ENCODE measurements at places on chromosomes 6 and 20. TPM values are rescaled to one million over a fixed set of nuclear protein-coding genes. Genes with fewer than 3 reads are reported as not detected.

- DNase-seq = no peak
Measured at GRCh38 chr6:166737261-166737660, 110.2 kb upstream of the RPS6KA2 start.

GRCh38 chr6:128443553-128443952 is 76.8 kb downstream of the PTPRK start:
- DNase-seq = no peak

DNA sequence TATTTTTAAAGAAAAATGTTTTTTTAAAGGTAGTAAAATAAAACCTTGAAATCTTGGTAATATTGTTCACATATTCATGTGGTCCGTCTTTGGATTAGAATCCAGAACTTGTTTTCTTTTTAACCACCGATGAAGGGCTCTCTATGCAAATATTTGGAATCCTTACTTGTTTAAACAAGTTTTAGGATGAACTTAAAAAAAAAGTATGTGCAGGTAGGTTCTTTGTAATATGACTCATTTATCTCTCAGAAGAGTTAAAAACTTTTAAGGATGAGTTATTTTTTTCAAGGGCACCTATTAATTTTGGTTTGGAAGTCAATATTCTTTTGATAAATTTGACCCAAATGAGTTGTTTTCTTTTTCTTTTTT is 8.9 kb downstream of the DSP start:
- DNase-seq = no peak

GRCh38 chr6:43951063-43951755 is 176.0 kb downstream of the MRPL14 start:
- DNase-seq = no peak

DNA sequence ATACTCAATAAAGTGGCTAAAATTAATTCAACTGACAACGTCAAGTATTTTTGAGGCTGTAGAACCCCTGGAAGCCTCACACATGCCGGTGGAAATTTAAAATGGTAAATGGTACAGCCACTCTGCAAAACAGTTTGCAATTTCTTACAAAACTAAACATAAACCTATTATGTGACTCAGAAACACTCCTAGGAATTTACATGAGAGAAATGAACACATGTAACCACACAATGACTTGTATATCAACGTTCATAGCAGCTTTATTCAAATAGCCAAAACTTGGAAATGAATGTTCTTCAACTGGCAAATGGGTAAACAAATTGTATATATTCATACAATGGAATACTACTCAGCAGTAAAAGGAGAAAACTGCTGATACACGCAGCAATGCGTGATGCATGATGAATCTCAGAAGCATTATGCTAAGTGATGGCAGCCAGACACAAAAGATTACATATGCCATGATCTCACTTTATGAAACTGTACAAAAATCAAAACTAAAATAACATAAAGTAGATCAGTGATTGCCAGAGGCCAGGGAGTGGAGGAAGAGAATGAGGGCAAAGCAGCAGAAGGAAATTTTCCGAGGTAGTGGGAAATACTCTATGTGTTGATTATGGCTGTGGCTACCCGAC is 112.5 kb downstream of the FAM50B start:
- DNase-seq = no peak

- no peak for DNase-seq
Measured at GRCh38 chr6:11538819-11539468, 1.4 kb downstream of the TMEM170B start.

- no peak for DNase-seq
Measured at GRCh38 chr20:20369250-20370093, 1.6 kb downstream of the INSM1 start.

DNA sequence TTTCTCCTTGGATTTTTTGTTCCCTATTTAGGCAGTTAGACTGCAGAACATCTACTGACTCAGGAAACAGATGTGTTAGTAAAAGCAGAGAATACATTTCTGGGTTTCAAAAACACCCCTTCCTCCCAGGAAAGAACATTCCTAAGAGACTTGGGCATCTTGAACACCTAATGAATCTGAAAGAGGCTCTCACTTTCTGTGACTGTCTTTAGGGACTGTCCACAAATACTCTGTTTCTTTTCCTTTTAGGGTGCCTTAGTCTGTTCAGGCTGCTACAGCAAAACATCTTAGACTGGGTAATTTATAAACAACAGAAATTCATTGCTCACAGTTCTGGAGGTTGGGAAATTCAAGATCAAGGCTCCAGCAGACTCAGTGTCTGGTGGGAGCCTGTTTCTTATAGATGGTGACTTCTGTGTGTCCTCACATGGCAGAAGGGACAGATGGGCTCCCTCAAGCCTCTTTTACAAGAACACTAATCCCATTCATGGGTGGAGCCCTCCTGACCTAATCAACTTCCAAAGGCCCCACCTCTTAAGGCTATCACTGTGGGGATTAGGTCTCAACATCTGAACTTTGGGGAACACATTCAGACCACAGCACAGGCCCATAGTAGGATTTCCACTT is 19.4 kb upstream of the CCN5 start:
- no peak for DNase-seq

GRCh38 chr6:144250276-144250675 is 34.9 kb upstream of the UTRN start:
- no peak for DNase-seq

DNA sequence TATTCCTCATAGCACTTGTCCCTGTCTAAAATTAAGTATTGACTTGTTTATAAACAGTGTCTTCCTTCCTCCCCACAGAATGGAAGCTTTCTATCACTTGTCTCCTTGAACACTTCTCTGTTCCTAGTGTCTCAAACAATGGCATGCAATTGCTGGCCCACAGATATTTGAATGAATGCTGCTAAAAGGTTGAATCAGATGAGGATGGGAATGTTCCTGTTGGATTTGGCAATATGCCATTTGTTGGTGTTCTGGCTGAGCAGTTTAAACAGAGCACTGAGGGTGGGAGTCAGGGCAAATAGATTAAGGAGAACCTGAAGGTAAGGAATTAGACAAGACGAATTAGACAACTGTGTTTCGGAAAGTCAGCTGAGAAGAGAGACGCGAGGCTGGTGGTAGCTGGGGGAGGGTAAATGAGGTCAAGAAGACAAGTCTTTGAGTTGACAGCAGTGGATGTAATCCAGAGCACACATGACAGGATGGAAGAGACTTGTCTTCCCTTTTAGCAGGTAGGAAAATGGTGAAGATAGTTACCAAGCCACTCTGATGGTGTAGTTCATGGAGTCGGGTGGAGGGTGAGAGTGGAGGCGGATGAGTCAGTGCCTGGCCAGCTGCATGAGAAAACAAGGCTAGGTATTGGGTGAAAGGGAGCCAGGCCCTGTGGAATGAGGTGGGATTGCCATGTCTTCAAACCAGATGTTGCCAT is 58.3 kb upstream of the GNRH2 start:
- DNase-seq = no peak

- no peak for DNase-seq
Measured at GRCh38 chr20:50470264-50470858, 39.8 kb upstream of the PTPN1 start.

DNA sequence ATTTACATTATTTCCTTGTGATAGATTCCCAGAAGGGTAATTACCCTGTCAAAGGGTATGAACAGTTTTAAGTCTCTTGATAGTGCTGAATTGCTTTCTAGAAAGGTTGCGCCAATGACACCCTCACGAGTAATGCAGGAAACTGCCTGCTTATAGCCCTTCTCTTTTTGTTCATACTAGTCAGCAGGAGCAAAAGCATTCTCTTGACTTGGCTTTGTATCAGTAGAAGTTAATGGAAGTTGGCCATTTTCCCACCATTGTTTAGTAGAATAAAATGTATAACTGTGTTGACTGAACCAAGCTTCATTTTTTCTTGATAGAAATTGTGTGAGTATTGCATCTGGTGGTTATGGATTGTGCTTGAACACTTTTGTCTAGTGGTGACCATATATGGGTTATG is 100.1 kb downstream of the FARS2 start:
- no peak for DNase-seq

DNA sequence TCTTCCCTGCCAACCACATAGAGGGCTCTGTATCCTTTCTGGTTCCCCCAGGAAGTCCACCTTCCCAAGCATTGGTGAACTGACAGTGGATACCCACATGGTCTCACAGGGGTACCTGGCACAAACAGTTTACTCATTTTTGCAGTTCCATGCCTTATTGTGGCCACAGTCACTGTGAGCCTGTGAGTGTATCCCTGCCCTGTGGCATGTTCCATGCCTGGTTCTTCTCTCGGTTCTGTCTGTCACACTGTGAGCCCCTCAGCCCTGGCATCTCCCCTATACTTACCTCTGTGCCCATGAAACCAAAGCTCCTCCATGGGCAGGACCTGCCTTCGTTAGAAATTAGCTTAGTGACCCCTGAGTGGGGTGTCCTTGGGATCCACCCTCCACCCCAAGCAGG is 107.8 kb downstream of the TOX2 start:
- no peak for DNase-seq

GRCh38 chr6:27098956-27099355 is 148.5 kb upstream of the PRSS16 start:
- DNase-seq = no peak

GRCh38 chr20:19098806-19099578 is 113.5 kb upstream of the SLC24A3 start:
- no peak for DNase-seq

- DNase-seq = no peak
Measured at GRCh38 chr6:15530411-15530810, 132.4 kb downstream of the DTNBP1 start.

GRCh38 chr6:178119-178518 is 114.2 kb upstream of the DUSP22 start:
- DNase-seq = no peak

DNA sequence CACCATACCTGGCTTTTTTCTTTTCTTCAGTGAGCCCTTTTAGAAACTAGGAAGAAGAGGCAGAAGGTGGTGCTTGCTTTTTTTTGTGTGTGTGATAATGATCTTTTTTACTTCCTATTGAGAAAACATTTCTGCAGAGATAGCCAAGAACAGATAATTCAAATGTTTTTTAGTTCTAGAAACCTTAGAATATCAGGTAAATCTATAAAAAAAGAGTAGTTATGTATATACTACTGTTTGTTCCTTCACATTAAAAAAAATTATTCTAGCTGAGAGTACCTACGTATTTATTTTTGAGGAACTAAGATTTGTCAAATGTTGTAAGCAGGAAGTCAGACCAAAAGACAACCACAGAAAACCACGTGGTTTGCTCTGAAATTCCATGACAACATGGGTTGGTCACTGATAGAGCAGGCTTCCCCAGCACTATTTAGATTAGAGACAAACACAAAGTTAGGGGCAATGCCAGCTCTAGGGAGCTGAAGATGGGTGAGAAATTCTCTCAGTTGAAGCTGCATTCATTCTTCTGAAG is 12.8 kb downstream of the STK4 start:
- DNase-seq = peak; percentile 53

DNA sequence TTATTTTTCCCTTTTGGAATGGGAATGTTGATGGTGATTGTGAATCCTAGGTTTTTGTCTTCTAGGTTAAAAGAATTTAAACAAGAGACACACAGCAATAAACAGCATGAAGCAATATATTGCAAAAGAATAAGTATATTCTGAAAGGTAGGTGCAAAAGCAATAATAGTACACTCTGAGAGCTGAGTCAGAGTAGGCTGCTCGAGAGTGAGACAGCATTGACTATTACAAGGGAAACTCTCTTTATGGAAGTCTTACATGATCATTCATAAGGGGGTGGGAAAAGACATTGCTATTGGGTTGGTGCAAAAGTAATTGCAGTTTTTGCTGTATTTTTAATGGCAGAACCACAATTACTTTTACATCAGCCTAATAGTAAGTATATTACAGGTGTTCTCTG is 25.0 kb downstream of the FBXO5 start:
- no peak for DNase-seq

DNA sequence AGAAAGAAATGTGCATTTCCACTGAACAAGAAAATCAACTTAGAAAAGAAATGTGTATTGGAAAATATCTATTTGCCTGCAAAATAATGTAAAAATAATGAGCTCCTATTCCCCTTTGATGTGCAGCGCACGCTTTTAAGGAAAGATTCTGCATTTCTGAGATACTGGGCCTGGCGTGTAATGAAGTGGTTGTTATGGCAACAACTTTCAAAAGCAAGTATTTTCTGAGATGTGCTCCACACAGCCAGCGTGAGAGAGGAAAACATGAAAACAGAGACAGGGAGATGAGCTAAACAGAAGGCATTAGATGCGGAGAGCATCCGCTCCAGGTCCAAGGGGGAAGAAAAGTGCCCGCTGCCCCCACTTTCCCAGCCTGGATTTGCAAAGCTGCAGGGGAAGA is 39.1 kb upstream of the GTSF1L start:
- no peak for DNase-seq

DNA sequence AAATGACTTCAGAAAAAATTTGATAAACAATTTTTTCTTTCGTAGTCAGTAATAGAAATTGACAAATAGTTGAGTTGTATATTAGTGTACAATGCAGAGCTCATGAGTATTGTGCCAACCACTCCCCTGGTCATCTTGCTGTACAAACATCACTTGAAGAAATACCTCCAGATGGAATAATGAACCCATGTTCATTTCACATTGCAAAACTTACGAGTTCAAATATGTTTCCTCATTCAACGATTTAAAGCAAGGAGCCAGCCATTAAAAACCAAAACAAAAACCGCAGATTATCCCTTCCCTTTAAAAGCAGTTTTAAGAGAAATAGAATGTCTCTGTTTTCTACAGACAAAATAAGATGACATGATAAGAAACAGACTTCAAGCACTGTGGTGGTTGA is 62.5 kb downstream of the RALGAPA2 start:
- DNase-seq = no peak

- no peak for DNase-seq
Measured at GRCh38 chr20:49275636-49276035, 2.2 kb downstream of the ZNFX1 start.

DNA sequence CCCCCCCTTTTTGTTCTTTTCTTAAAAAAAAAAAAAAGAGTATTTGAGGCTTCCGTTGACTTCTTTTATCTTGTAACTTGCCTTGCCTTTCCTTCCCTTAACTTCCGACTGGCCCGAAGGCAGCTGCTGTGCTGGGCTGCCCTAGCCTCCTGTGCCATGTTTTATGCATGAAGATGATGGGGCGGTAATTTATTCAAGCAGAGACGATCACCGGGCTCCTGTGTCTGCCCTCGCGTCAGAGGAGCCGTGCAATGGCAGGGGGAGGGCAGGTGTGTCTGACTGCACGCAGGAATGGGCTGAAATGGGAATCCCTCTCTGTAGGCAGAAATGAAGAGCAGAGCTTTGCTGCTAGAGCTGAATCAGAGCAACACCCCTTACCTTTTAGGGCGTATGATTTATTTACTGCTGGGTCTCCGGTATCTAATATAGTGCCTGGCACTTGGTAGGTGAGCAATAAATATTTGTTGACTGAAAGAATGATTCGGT is 106.3 kb upstream of the RIPOR2 start:
- DNase-seq = peak; percentile 40

The GLP1R gene
- 0.05 TPM for total RNA-seq

The ZC2HC1B gene
- total RNA-seq = not detected

The BTN1A1 gene
- 0.10 TPM for total RNA-seq

The CLPSL1 gene
- total RNA-seq = not detected

The ZSCAN23 gene
- total RNA-seq = 0.69 TPM

The TSPO2 gene
- total RNA-seq = not detected

The SRMS gene
- not detected for total RNA-seq

The PERP gene
- 1.0 TPM for total RNA-seq

The UBE2C gene
- total RNA-seq = 10.5 TPM

The HLA-DPA1 gene
- total RNA-seq = 18.0 TPM

All from activated T-cell treated with anti-CD3 and anti-CD28 coated beads, Interleukin-2, amount 50 U/mL, for 4 hours (primary cell).